ENCODE measurements at places on chromosomes 5 and 9.
A peak's percentile ranks its signal among the peaks of the same experiment; 100 is the strongest.

DNA sequence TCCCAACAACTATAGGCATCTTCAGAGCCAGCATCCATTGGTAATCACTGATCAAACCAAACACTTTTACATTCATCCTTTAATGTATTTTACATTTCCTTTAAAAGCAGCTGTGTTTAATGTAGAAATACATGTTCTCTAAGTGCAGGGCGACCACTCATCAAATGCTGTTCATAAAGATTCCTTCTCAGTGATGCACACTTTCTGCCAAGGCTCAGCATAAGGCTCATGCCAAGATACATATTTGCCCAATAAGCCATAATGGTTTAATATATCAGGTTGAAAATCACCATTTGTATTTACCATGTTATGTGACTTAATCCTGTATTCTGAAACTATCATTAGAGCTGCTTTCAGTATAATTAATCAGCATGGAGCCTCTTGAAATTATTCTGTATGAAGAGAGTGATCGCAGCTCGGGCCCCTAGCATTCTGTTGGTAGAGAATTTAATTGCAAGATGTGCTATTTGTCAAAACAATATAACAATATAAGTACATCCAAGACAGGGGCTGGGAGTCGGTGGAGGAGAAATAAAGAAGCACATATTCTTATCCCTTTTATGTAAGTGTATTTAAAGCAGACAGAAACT lies 267.5 kb downstream of the EBF1 start:
- DNase-seq, result no peak

DNA sequence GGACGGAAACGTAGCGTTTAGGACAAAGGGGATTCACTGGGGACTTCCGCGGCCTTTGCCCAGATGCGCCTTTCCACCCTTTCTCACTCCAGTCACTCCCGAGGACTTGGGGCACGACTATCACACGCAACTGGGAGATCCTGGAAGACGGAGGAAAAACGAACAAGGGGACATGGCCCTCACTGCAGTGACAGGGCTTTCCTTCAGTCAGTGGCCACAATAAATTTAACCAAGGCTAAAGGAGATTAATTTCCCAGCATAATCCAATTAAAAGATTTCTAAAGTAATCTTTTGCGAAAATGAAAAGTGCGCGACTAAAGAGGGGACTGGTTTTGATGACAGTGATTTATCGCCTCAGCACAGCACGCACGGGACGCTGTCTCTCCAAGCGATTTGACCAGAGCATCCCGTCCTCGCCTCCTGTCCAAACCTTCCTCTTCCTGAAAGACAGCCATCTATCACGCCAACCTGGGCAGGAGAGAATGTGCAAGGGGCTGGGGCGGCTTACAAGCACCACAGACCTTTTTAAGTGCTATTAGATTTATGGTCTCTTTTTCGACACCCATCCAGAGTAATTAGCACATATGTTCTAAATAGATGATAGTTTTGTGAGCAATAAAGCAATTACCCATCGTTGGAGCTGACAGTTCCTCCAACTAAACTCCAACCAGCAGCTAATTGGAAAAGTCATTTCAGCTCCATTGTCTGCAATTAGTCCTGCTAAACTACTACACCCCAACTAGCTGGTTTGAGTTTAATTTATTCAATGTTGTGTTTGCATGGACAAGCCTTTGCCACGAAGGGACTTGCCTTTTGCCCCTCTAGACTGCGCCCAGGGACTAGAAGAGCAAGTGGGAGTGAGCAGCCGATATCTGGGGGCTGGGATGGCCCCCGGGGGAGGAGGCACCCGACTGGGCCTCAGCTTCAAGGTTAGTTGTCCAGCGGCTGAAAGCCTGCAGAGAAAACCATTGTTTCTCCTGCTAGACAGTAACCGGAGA lies 7.4 kb downstream of the NR2F1-AS1 start:
- no peak for DNase-seq

- DNase-seq, result no peak
These were observed 9.0 kb downstream of the MCCC2 start for GRCh38 chr5:71596169-71596568.

DNA sequence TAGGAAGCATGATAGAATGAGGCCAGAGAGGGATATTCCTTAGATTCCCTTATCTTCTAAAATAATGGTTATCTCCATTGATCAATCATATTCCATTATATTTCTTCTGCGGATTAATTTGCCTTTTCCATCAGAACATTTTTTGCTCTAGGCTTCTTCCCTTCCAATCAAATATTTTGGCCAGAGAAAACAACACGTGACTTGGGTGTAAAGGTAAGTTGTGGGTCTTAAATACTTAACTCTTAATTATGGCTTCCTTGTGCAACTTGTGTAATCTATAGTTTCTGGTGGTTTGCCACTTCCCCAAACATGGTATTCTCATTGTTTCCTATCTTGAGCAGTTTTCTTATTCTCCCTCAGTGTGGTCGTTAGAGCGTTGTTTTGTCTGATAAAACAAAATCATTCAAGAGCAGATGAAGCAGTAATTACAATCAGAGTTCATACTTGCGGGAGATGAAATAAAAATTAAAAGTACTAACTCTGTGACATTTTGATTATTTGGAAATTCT lies 889.3 kb downstream of the MAT2B start:
- DNase-seq, result no peak

DNA sequence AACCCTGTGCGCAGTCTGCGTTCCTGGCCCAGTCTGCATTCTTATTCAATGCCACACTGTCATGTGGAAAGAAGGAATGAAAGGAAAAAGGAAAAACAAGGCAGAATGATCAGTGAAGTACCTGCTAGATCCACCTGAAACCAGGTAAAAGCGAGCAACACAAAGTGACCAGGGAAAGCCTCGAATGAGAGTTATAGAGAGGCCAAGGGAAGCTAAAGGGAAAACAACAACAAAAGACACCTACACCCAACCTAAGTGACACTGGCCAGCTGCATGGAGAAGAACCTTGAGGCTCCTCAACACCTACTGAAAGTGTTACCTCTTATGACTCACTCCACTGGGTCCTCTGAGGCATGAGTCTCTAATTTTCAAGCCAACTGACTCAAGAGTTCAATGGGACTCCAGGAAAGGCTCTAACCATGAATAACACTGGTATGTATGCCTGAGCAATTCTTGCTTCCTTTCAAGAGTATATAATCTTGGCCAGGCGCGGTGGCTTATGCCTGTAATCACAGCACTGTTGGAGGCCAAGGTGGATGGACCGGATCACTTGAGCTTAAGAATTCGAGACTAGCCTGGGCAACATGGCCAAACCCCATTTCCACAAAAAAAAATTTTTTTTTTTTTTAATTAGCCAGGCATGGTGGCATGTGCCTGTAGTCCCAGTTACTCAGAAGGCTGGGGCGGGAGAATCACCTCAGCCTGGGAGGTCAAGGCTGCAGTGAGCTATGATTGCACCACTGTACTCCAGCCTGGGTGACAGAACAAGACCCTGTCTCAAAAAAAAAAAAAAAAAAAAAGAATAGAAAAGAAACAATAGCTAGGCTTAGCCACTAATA lies 29.0 kb downstream of the MTMR12 start:
- DNase-seq, result no peak

GRCh38 chr5:14727928-14728458 lies 63.5 kb downstream of the OTULIN start:
- no peak for DNase-seq

GRCh38 chr5:56961746-56962145 lies 9.8 kb upstream of the MIER3 start:
- no peak for DNase-seq

DNA sequence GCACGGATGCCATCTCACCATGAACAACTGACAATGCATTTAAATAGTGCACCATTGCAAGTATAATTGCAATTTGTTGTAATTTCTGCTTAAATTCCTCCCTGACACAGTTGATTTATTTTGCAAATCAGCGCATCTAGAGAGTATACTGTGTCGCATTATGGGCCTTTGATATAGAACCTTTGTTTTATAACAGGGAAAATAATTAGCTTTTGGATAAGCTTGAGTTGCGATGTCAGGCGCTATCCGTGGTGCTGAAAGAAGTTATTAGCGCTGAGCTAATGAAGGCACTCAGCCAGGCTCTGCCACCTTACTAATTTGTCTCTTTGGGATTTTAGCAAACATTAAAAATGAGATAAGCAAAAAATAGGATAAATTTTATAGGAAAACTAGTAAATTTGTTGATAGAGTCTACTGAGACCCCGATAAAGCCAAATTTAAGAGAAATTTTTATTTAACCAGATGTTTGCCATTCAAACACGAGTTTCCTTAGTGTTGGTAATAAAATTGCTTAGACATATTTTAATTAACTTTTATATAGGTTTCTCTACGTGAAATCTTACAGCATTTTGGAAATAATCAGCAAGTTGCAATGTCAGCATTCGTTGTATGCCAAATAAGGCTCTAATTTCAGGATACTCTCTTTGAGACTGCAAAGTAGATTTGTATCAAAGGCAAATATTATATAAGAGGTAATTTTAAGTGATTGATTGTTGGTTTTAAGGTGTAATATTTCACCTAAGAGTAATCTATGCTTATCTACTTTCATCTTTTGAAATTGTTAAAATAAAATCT lies 355.5 kb downstream of the TLR4 start:
- no peak for DNase-seq

DNA sequence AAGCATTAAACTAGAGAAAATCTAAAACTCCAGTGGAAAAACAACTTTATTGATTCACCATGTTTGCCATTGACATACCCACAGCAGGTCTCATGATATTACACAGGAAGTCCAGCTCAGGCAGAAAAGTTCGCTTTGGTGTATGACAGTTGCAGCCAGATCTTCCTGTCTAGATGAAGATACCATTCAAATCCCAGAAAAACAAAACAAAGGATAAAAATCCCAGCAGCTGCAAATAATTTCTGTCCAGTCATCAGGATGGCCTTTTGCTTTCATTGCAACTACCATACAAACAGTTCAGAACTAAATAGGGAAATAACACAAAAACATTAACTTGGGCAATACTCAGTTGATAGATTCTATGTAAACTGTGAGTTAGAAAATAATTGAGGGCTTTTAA lies 136.0 kb upstream of the NREP start:
- no peak for DNase-seq

- no peak for DNase-seq
These were observed 136.1 kb downstream of the MACIR start for GRCh38 chr5:103394676-103395075.

GRCh38 chr9:114314256-114314867 lies 8.5 kb upstream of the ORM1 start:
- no peak for DNase-seq

- no peak for DNase-seq
These were observed 215.5 kb upstream of the RORB start for GRCh38 chr9:74281674-74282073.

GRCh38 chr5:14779975-14780374 lies 91.6 kb downstream of the ANKH start:
- no peak for DNase-seq

DNA sequence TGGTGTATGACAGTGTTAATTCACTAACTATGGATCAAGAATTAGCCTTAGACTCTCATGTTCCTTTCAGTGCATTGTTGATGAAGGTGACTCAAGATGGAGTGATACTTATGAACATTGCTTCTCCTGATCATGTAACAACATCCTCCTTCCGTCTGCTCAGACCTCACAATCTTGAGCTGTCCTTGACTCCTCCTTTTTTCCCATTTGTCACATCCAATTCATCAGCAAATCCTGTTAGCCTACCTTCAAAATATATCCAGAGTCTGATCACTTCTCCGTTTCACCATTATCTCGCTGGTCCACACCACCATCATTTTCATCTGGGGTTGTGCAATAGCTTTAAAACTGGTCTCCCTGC lies 9.2 kb upstream of the SEMA6A start:
- no peak for DNase-seq

DNA sequence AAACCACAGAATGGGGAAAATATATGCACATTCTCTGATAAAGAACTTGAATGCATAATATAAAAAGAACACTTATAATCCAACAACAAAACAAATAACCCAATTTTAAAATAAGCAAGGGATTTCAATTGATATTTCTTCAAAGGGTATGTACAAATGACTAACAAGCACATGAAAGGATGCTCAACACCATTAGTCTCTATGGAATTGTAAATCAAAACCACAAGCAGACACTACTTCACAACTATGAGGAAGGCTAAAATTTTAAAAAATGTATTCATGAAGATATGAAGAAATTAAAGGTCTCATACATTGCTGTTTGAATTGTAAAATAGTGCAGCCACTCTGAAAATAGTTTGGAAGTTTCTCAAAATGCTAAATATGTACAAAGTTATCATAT lies 78.9 kb upstream of the GAS1 start:
- no peak for DNase-seq

GRCh38 chr5:172904643-172905345 lies 54.4 kb upstream of the RPL26L1 start:
- no peak for DNase-seq

- no peak for DNase-seq
These were observed 4.6 kb downstream of the BASP1 start for GRCh38 chr5:17221843-17222636.

- DNase-seq, result no peak
These were observed 17.9 kb downstream of the PLEKHG4B start for GRCh38 chr5:109826-110225.

GRCh38 chr5:152711801-152712388 lies 306.8 kb upstream of the NMUR2 start:
- no peak for DNase-seq

- no peak for DNase-seq
These were observed 466.2 kb downstream of the KDM4C start for GRCh38 chr9:7223981-7224380.

DNA sequence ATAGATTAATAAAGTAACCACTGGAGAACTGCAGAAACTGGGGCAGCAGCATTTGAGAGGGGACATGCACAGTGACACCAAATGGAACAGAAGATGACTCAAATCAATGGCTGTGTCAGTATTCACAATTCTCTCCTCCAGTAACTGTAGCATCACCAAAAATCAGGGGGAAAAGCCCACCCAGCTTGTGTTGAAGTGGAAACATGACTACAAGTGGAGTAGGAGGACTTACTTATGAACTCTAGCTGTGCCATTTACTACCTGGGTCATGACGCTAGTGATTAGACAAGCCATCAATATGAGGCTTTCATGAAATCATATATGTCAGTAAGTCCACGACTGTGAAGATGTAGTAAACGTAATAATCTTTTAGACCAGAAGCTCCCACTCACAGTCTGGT lies 199.8 kb upstream of the PTGER4 start:
- no peak for DNase-seq

- DNase-seq, result peak; percentile 91
These were observed 18.3 kb upstream of the PHYHD1 start for GRCh38 chr9:128902351-128903078.

DNA sequence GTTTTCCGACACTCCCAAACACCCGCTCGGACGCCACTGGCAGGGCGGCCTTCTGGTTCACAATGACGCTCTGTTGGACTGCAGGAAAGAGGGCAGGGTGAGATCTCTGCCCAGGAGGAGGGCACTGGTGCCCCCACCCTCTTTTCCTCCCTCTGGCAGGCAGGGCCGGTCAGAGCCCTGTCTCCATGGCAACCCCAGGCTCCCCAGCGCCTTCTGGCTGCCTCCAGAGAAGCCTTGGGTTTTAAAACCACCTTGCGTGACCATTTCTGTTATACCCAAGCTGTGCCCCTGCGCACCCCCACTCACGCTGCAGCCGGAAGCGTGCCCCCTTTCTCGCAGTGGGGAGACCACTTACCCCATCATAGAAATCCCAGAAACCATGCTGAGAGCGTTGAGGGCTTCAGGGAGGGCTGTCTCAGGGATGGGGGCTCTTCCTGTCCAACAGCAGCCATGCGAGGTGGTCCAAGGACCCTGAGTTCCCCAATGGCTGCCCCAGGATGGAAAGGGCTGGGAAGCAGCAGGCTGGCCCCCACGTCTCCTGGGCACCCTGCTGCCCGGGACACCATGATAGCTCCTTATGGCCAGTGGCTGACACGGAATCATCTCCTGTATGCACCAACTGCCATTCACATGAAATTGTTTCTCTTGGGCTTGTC lies 7.3 kb downstream of the C9orf50 start:
- no peak for DNase-seq
